Mesothelial cell of epicardium (in vitro differentiated cells): ENCODE measurements at places on chromosomes 1 and 21.

DNA sequence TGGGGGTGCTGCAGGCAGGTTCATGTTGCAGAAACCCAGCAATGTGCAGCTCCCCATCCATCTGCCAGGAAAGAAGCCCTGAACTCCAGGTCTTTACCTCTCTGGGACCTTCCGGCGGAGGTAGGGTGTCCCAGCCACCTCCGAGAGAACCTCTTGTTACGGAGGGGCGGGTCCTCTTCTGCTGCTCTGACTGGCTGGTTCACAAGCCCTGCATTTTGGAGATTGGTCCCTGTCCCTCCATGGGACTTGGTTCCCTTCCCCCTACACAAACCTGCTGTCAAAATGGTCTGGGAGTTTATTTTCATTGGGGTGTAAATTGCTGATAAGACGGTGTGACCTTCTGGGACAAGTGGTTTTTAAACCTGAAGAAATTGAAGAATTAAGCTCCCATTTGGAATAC, 8.0 kb upstream of the CELSR2 start:
- DNase-seq, result no peak

GRCh38 chr1:201404055-201404454, 4.9 kb upstream of the LAD1 start:
- no peak for DNase-seq

DNA sequence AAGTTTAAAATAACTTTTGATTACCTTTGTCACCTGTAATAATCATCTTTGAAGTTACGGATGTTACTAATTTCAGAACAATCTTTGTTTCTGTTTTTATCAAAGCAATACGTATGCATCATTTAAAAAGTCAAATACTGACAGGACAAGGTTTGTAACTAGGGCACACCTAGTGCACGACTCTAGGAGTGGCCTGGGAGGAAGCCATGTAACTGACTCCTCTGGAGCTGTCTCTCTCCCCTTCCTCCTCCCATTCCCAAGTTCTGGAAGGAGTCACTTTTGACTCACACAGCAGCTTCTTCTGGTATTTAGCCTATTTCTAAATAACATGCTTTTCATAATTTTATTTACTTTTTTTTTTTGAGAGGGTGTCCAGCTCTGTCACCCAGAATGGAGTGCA, 11.8 kb upstream of the RAP1GAP start:
- DNase-seq, result no peak

GRCh38 chr1:38932571-38932970, 9.1 kb downstream of the RHBDL2 start:
- DNase-seq, result no peak

DNA sequence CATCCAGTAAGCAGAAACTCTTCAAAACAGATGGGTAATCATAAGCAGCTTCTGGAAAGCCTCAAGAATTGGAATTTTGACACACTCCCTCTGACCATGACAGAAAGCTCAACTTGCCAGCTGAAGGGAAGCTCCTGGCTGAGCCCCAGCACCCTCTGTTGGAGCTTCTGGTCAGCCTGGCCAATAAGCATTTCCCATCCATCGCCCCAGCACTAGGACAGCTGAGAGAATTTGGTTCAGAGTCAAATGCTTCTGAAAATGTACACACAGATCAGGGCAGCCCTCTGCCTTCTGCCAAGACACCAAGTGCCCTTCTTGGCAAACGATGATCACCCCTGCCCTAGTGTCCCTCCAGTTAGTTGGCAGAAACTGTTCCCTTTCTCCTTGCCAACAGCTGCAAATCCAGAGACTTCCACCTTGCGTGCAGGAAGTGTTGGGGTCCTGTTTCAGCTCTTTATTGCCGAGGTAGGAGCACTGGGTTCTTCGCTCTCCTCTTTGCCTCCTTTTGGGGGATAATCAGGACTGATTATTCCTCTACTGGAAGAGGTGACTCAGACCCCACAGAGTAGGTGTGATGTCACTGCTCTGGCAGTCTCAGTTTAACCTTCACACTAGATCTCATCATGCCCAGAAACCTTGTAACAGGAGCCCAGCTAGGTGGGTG, 11.9 kb downstream of the PIGV start:
- no peak for DNase-seq

GRCh38 chr21:28818663-28819278, 173.9 kb downstream of the LTN1 start:
- no peak for DNase-seq

GRCh38 chr1:236809148-236809547, 14.1 kb downstream of the MTR start:
- no peak for DNase-seq

- no peak for DNase-seq
Observed at GRCh38 chr1:160837558-160838205, 25.0 kb downstream of the CD244 start.

DNA sequence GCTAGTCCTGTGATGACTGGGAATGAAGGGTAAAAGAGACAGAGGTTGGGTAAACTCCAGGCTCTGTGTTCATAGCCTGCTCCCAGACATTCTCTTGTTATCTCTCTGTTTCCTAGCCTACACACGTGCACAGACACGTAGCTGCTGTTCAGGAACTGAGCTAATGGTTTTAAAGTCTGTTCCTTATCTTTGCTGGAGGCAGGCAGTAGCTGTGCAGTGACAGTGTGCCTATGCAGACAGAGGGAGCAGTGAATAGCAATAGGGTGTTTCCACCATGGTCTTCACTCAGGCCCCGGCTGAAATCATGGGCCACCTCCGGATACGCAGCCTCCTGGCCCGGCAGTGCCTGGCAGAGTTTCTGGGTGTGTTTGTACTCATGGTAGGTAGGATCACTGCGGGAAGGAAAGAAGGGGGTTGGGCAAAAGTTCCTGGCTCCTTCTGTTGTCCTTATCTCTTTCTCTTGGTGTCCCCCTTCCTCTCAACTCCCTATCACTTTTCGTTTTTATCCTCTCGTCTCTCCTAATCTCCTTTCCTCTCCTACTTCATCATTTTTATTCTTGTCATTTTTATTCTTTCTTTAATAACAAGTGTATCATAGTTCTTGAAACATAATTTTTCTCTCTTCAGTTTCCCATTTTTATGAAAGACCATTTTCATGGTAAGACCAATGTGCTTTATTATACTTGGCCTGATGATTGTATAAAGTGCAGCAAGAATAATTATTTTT, at the start of gene AQP10:
Gene AQP10 (plus strand): TSS at position 212 of the 727 bp plus-strand sequence. CDS start 63 bp downstream, at position 275.
- no peak for DNase-seq

DNA sequence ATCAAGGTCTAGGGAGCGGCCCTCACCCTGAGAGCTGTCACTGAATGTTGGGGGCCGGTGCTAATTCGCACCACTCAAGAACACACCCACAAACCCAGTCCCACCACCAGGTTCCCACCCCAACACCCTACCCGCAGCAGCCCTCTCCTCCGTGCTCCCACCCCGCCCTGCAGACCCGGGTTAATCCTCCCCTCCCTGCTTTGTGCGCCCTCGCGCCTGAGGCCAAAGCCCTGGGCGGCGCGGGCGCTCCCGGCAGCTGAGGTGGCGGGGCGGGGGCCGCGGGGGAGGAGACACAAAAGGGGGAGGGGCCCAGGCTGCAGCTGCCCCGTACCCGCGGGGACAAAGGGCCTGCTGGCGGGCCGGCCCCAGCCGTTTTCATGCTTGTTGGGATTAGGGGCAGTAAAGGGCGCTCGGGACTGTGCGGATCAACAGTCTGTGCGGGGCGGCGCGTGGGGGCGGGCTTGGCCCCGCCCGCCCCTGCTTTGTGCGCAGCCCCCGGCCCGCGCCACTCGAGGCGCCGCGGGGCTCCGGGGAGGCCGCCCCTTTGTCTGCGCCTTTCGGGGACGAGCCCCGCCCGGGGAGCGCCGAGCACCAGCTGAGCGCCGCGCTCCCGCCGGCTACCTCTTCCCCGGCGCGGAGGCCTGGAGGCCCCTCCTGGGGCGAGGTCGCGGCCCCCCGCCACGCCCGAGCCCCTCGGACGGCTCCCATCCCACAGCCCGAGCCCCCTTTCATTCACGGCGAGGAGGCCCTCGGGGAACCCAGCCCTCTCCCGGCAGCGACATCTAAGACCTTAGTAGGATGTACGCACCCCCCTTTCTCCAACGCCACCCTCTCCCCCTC, 10.9 kb downstream of the C1orf216 start:
- peak; percentile 43 for DNase-seq

GRCh38 chr21:45148316-45148990, 74.1 kb downstream of the ADARB1 start:
- DNase-seq, result peak; percentile 27

GRCh38 chr1:45397285-45397684, 57.0 kb upstream of the MUTYH start:
- no peak for DNase-seq

DNA sequence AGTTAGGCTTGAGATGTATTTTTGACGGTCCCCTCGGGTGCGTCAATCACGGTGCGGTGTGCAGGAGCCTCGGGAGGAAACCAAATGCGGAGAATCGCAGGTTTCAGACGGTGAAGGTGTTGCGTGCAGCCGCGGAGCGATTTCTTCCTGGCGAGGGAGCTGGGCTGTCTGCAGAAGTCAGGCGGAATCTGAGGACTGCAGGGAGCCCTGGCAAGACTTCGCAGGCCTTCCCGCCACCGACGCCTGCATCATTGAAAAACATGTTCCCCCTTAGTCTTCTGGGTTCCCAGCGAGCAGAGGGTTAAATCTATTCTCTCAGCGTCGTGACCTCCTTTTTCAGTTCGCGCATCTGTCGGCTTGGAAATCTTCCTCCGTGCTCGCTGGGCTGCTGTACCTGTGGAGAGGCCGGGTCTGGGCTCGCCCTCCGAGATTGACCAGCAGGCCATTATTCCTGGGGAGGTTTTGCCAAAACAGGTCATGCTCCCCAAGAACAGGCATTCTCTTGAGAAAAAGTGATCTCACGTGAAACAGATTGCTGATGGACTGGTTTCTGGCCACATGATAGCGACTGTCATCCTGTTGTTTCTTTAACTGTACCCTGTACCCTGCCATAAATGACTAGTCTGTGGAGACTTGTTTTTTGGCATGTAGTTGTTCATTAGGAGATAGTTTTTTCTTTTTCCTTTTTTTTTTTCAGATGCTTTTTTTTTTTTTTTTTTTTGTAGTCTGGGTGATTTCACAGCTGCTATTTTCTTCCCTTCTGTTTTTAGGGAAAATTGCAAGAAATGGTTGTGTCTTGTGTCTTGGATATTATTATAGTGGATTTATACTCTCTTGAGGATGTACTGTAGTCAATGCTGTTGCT, 894 bp downstream of the EPB41 start:
- DNase-seq, result peak; percentile 67

DNA sequence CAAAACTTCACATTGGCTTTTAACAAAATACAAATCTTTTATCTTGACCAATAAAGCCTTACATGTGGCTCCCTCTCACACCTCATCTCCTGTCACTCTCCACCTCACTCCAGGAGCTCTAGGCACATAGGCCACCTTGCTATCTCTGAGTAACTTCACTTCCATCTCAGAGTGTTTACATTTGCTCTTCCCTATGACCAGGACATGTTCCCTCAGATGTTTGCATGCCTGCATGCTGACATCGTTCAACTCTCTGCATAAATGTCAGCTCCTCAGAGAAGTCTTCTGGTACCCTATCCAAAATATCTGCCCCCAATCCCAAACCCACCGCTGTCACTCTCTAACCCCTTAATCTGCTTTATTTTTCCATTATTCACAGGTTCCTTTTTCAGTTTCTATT, 110.9 kb downstream of the TOMM20 start:
- DNase-seq, result no peak

DNA sequence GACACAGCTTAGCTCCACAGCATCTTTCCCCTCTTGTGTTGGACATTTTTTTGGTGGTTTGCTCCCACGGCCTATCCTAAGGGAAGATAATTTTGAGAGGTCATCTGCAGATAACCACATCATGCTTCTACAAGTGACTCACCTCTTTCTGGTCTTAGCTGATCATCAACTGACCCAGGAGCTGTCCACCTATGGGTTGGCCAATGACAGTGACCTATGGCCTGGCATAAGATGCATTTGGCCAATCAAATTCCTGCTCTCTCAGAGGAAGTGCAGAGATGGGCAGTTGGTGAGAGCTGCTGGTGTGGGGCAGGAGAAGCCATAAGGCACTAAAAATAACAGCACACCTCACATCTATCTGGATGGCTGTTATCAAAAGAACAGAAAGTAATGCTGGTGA, 100.0 kb upstream of the CLDN14 start:
- no peak for DNase-seq

- no peak for DNase-seq
Observed at GRCh38 chr21:44534688-44535087, 5.3 kb downstream of the KRTAP10-1 start.

DNA sequence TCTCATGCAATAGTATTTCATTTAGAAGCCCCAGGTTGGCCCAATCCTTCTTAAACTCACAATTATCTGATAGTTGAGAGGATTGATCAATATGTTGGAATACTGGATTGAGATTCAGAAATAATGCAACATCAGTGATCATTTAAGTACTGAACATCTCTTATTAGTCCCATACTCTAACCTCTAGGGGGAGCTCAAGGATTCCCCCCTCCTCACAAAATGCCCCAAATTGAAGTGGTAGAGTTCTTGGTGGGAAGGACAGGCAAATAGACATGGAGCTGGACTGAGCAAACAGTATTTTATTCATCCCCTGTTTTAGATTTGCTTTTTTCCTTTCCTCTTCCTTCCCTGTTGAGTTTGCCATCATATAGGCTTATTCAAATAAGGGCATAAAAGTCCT, 62.8 kb downstream of the NGF start:
- DNase-seq, result no peak

- DNase-seq, result no peak
Observed at GRCh38 chr1:160567858-160568682, 11.2 kb downstream of the CD84 start.

- DNase-seq, result no peak
Observed at GRCh38 chr1:246074421-246074820, 432.7 kb downstream of the SMYD3 start.

- no peak for DNase-seq
Observed at GRCh38 chr1:175504875-175505555, 238.4 kb downstream of the TNR start.

DNA sequence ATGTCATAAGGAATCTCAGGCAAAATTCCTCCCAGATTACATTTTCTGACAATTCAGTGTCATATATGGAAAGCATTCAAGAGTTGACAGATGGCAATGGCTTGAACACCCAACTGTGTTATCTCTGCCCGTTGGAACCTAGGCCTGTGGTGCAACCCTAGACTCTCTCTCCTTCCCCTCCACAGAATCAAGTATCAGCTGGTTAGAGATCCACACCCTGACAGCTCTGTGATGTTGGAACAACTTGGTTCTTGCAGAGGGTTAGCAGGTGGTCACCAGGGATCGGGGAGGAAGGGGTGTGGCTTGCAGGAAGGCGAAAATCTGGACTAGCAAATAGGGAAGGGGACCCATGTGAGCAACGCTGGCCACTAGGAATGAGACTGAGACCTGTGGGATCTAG, 26.3 kb downstream of the PCSK9 start:
- no peak for DNase-seq

GRCh38 chr1:13775459-13775858, 75.5 kb downstream of the PRDM2 start:
- no peak for DNase-seq

- DNase-seq, result no peak
Observed at GRCh38 chr1:192604979-192605620, 29.5 kb downstream of the RGS1 start.

- DNase-seq, result no peak
Observed at GRCh38 chr21:35120631-35121180, 71.6 kb upstream of the RUNX1 start.

GRCh38 chr1:194512957-194513356, 1326.5 kb upstream of the B3GALT2 start:
- no peak for DNase-seq

GRCh38 chr1:72759486-72759885, 477.1 kb upstream of the NEGR1 start:
- DNase-seq, result no peak

GRCh38 chr1:236173174-236173767, 30.9 kb downstream of the GPR137B start:
- DNase-seq, result no peak

- no peak for DNase-seq
Observed at GRCh38 chr1:31707711-31708110, 3.9 kb upstream of the COL16A1 start.
